Fibroblast of mammary gland (primary cell): ENCODE measurements at places on chromosomes 5 and 9.

DNA sequence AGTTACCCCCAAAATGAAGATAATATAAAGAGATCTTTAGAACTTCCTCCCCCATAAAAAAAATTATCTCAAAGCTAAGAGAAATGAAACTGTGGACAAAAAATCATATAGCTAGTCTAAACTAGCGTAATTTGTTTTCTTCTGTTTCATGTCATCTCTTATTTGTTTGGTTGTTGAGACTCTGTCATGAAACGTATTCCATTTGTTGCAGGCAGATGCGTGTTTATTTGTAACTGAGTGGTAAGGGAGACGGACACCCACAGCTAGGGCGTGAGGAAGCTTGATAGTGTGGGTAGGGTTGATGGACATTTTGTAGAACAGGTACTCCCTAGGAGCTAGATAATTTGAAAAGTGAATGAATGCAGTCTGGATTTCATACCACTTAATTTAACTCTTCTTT lies 41.9 kb downstream of the OSTF1 start:
- DNase-seq: no peak

DNA sequence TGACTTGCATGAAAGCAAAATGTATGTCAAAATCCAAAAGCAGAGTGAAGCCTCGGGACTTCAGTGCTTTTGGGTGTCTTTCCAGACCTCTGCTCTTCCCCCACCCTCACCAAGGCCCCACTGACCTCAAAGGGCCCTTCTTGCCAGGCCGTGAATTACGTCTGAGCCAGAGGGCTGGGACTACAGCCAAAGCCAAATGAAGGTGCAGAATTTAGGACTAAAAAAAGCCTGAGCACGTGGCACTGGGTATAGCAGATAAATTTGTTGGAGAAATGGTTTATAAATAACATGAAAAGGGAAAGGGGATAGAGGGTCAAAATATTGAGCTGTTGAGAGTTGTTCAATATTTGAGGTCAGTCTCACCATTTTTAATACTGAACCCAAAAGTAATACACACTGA lies 163.4 kb downstream of the GHR start:
- DNase-seq: peak; percentile 33

GRCh38 chr9:33687779-33688178 lies 107.6 kb upstream of the PRSS3 start:
- no peak for DNase-seq

DNA sequence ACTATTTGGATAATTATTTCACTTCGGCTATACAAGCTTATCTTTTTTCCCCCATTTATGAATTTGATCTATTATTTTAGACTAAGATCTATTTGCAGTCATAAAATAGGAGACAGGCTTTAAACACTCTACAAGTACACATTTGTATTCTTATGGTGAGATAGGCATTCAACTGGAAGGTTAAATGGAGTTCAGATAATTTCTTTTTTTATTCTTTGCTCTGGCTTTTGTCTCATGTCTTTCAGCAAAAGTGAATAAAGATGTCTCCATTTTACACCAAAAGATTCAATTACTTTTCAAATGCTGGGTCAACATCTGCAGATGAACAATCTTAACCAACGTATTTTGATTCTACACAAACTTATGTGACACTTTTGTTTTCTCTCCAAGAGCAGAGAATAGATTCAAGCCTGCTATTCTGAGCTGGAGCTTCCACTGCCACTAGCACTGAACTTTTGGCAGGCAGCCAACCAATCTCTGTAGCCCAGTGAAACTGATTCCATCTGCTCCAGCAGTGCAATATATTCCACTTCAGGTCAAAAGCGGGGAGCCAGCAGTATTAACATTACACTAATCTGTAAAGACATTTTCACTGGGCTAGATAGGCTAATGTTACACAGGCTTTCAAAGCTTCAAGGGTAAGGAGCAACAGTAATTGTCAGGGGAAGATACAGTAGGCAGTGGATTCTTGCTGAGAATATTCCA lies 452.0 kb upstream of the ZNF608 start:
- DNase-seq: peak; percentile 81

- no peak for DNase-seq
These were observed 74.1 kb downstream of the HMHB1 start for GRCh38 chr5:143886096-143886495.

GRCh38 chr5:88515881-88516819 lies 247.5 kb upstream of the TMEM161B start:
- DNase-seq: no peak

DNA sequence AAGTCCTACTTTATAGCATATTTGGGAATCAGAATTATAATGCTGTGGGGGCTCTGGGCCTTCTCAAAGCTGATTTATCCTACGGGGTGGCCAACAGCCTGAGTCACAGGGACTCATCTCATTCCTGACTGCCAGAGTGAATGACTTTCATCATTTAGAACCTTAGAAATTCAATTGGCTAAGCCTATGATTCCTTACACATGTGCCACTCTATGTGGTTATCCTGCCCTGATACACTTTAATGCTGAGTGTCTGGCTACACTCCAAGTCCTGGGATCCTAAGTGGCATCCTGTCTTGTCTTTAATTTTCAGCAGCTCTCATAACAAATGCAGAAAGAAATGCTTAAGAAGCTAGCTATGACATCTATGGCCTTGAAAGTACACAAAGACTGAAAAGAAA lies 75.2 kb upstream of the FREM1 start:
- DNase-seq: peak; percentile 39

- no peak for DNase-seq
These were observed 5.8 kb downstream of the TMEM268 start for GRCh38 chr9:114616684-114617520.

DNA sequence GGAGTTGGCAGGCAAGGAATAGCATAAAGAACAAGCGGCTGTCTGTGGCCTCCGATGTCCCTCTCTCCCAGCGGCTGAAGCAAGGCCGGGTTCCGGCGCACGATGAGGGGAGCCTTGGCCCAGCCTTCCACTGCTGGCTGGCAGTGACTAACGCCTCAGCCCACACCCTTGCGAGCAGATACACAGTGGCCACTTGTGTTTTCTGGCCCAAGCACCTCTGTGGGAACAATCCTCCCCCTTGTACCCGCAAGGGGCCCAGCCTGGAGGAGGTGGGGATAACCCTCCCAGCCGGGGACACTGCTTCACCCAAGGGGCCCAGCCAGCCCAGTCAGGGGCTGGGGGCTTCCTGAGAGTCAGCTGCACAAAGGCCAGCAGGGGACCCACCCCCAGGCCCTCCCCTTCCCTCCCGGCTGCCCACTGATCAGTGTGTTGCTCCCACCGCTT lies 23.2 kb downstream of the STK10 start:
- peak; percentile 52 for DNase-seq

DNA sequence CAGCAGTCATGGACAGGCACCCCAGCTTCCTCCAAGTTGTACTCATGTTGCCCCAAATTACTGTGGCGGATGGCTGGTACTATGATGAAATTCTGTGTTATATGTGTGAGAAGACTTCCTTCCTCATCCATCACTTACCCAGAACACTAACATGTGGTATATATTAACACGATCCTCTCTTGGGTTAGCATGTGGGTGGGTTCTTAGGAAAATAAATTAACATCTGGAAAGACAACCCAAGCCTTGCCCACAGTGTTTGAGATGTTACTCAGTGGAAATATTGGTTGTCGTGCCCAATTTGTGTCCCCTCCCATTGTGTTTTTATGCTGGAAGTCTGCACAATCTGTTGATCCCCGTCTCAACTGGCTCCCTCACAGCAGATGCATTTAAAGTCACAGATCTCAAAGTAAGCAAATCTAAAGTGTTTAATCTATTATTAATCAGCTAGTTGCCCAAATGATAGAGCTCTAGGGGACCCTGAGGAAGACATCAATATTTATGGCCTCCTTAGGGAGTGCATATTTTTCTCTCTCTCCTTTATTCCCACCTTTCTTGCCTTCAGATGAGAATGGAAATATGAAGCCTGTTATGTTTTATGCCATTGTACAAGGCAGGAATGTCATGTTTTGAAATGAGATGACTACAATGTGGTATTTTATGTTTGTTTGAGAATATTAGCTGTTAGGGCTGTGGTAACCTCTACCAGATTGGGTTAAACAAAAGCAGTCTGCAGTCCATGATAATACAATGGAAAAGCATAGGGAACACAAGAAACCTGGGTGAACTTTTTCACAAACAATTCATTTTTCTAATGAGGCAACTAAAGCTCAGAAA lies 93.9 kb downstream of the GRIA1 start:
- peak; percentile 69 for DNase-seq

DNA sequence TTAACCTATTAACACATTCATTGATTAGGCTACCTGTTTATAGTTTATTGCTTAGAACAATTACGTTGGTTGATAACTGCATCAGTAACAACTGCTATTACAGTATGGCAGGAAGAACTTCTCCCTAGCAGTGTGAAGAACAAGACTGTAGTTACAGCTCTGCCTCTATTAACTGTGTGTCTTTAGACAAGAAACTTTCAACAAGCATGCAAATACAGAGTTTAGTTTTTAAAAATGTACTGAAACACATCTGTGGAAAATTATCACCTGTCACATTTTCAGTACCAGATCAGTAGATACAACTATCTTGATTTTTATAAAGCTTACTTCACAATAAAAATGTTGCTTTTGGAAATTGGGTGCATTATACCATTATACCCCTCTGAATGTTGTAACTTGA lies 22.2 kb downstream of the ELL2 start:
- DNase-seq: no peak

- DNase-seq: no peak
These were observed 84.8 kb downstream of the ADAMTS2 start for GRCh38 chr5:179260324-179261070.

DNA sequence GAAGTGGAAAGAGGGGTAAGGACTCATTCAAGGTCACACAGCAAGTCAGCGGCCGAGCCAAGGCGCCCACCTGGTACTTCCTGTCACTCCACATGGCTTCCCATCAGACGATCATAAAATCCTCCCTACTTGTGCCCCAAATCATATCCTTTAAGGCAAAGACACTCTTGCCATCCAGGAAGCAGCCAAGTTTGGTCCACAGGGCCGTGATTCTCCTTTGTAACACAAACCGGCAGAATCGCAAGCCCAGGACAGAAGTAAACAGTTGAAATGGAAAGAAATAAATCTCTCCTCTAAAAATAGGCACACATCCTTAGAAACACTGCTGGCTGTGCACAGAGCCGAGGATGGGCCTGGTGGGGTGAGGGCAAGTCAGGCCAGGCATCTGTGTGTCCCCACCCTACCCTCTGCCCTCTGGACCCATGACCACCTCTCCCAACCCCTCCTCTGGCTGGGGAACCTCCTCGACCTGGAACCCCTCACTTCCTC lies 30.5 kb downstream of the TMOD1 start:
- no peak for DNase-seq

DNA sequence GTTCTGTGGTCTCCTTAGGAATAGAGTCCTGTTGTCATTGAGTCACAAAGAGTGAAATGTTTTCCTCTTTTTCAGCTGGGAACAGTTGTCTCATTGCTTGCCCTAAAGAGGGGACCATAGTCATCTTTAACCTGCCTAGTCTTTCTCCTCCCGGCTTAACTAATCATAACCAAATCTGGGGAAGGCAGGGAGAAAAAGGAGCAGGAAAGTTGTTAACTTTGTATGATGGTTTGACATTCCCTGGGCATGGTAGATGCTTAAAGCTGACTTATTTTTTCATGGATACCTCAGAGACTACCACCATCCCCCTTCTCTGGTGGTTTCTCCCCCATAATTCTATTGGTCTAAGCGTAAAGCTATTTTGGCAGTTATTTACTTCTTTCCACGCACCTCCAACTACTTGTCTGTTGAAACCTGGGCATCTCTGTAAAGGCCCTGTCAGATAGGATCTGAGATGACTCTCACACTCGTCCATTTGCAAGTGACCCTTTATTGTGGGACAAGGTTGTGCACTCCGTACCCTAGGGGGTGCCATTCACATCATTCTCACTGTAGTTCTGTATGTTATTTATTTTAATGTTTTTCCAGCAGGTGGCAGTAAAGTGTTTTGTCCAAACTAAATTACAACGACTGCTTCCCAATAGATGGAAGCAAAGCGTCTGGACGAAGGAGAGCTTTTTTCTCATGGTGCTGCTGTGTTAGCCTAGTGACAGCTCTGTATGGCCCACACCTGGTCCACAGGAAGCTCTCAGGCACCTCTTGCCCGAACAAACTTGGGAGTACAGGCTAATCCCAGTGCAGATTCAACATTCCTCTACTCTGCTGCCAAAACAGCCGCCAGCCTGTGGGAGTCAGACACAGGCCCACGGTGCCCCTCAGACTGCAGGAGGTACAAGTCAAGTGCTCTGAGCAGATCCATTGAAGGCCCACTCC lies 3.0 kb upstream of the FAM13B start:
- peak; percentile 91 for DNase-seq

DNA sequence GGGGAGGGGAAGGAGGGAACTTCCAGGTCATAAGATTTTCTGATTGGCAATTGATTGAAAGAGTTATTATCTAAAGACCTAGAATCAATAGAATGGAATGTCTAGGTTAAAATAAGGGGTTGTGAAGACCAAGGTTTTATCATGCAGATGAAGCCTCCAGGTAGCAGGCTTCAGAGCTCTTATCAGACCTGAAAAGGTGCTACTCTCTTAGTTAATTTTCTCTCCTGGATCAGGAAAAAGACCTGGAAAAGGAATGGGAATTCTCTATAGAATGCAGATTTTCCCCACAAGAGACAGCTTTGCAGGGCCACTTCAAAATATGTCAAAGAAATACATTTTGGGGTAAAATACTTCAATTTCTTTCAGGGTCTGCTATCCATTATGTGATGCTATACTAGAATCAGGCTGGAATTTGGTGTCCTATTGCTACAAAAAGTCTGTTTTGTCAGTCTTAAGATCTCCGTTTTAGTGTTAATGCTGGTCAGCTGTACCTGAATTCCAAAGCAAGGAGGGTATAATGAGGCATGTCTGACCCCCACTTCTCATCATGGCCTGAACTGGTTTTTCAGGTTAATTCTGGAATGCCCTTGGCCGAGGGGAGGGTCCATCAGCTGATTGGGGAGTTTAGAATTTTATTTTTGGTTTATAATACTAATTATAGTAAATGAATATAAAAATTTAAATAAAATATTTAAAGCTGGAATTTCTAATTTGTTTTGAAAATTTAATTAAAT lies 16.6 kb upstream of the STOM start:
- DNase-seq: no peak

DNA sequence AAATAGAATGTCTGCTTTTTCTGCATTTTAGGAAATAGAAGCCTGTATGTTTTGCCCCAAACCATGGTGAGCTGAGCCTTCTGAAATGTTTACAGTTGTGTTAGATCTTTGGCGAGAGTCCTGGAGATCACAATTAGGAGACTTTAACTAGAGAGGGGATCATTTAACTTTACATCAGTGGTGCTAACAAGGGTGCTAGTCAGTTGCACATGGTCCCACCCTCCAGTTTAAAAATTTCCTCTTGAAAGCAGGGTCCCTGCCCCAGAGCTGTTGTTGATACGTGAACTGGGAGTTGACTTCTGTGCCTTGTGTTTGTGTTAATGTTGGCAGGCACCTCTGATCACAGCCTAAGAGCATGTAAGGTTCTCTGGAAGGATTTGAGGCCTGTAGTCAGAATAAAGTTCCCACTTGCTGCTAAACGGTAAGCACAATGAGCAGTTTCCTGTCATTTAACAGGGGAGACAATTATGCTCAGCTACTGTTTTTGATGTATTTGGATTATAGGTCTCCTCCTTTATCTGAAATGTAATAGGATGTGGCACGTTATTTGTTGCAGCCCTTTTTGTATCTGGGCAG lies 43.7 kb downstream of the RASGRF2 start:
- DNase-seq: no peak
